ENCODE measurements at places on chromosomes 5 and 9.

DNA sequence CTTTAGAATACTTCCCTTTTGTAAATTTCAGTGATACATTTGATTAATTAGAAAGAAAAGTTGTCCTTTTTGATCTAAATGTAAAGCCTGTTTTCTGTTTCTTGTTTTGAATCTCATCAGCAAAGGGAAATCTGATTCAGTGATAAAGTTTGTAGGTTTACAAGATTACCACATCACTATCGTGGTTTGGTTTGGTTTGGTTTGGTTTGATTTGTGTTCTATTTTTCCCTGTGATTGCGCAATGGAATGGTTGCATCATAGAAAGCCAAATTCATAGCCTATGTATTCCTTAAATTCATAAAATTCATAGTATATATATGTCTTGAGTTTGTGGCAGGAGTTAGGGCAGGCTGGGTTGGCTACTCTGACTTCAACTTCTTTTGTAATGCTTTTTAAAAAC, 15.2 kb downstream of the SRFBP1 start:
- no peak for DNase-seq

- no peak for DNase-seq
These were observed 23.4 kb upstream of the FUBP3 start for GRCh38 chr9:130555968-130556367.

GRCh38 chr9:101462558-101462957, 27.0 kb upstream of the ALDOB start:
- no peak for DNase-seq

- DNase-seq, result no peak
These were observed 97.4 kb upstream of the CLINT1 start for GRCh38 chr5:157956271-157956885.

- no peak for DNase-seq
These were observed 422.1 kb downstream of the PDE4D start for GRCh38 chr5:59471463-59471862.

DNA sequence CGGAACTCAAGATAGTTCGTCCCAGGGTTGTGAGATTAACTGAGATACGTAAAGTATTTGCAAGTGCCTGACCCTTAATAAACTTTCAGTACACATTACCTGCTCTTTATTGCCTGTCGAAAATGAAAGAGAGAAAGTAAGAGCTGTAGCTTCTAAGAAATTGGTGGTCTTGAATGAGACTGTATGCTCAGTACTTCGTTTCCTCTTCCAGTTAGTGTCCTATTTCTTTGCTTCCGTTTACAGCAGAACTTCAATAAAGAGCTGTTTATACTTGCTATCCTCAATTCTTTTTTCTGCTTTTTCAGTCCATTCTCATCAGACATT, 534 bp downstream of the SRFBP1 start:
- DNase-seq, result no peak

GRCh38 chr9:80605129-80605528, 1033.4 kb downstream of the TLE4 start:
- no peak for DNase-seq

GRCh38 chr5:133052317-133053175, 733 bp downstream of the HSPA4 start:
- peak; percentile 36 for DNase-seq

DNA sequence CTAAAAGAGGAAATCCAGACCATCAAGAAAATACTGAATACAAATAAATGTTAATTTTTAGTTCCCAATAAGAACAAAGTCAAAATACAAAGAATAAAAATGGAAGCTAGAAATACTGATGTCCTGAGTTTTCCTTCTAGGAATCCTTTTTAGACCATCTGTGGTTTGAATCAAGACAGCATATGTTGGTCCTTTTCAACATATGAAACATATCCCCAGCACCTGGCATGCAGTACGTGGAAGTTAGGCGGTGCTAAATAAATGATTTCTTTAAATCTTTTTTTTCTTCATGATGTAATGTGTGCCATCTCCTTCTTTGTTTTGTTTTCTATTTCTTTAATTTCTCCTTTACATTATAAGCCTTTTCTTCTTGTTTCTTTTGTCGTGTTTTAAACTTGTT, 34.0 kb downstream of the KIAA1958 start:
- no peak for DNase-seq

DNA sequence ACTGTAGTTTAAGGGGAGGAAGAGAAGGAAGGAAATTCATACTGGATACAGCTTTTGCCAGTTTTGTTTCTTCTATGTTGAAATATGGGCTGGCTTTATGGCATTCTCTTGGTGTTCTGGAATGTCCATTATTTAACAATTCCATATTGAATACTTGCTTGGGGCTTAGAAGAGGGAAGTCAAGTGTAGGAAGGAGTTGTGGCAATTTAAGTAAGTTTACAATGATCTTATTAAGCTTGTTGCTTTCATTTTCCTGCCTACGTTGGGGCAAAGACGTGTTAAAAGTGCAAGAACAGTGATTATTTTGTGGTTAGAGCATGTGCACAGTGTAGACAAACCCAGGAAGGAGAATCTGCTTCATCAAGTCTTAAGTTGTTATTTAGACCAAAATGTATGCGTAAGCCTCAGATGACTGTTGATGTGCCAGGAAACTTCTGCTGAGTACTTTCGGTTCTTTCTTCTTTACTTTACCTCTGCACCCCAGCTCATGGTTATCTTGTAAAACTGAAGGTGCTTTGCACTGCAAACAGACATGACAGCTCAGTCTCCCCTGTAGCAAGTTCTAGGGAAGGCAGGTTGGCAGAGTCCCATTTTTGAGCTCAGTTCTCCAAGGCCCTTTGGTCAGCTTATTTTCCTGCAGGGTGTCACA, 75.8 kb downstream of the F2RL2 start:
- peak; percentile 37 for DNase-seq

GRCh38 chr5:180563994-180564393, 27.3 kb downstream of the SCGB3A1 start:
- peak; percentile 20 for DNase-seq

- no peak for DNase-seq
These were observed 125.3 kb upstream of the MARCHF11 start for GRCh38 chr5:16304846-16305245.

GRCh38 chr9:4220346-4220745, 79.5 kb downstream of the GLIS3 start:
- DNase-seq, result no peak

DNA sequence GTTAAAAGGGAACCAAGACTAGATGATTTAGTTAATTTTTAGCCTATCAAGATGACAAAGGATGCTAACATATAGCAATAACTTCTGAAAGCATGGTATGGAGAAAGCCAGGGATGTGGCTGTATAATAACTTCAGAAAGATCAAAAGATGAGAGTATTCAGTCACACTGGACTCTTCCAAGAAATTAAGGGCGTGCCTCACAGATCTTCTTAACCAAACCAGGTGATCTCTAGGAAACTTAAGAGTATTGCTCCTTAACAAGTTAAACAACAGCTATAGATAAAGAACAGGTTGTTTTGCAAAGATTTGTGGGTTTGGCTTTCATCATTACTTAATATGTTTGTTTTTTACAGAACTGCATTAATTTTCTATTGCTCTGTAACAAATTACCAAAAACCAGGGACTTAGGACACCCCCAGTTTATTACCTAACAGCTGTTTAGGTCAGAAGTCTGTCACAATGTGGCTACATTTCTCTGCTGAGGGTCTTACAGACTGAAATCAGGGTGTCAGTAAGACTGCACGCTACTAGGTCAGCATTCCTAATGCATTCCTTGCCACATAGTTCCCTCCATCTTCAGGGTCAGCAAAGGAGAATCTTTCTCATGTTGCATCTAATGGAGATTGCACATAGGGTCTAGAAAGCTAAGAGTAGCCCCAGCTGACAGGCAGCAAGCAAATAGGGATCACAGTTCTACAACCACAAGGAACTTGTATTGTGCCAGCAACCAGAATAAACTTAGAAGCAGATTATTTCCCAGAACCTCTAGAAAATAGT, 113.8 kb downstream of the WDR70 start:
- DNase-seq, result no peak

DNA sequence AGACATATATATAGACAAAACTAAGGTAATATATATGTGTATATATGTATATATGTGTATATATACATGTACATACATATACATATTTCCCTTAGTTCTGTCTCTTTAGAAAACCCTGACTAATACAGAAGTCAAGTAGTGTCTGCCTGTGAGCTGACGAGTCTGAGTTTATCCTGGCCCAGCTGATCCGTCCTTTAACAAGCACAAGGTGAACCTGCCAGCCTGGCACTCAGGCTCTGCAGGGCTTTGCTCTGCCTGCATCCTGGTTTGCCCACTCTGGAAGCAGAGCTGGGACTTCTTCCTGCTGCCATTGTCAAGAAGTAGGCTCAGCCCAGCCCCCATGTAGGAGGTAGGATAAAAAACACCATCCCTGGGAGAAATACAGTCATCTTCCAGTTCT, 388.0 kb downstream of the ICE1 start:
- no peak for DNase-seq

- DNase-seq, result no peak
These were observed 220.0 kb downstream of the GABBR2 start for GRCh38 chr9:98488571-98489312.

GRCh38 chr9:116383936-116384335, 230.3 kb downstream of the PAPPA start:
- DNase-seq, result no peak

DNA sequence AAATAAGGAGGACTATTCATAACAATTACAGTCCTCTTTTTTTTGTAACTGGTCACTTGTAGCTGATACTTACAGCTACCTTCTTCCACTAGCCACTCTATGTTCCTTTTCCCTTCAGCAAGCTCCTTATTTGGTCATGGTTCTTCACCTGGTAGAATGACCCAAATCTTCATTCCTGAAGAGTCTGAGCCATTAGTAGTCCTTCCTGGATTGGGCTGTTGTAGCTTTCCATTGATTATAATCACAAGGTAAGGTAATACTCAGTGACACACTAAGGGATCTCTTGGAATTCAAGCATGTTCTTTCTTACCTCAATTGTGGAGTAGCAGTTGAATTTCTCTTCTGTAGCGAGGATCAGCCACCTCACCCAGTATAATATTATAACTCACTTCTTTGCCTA, 25.5 kb upstream of the ITGA2 start:
- no peak for DNase-seq

- DNase-seq, result no peak
These were observed 140.6 kb downstream of the COMMD10 start for GRCh38 chr5:116225281-116225922.

DNA sequence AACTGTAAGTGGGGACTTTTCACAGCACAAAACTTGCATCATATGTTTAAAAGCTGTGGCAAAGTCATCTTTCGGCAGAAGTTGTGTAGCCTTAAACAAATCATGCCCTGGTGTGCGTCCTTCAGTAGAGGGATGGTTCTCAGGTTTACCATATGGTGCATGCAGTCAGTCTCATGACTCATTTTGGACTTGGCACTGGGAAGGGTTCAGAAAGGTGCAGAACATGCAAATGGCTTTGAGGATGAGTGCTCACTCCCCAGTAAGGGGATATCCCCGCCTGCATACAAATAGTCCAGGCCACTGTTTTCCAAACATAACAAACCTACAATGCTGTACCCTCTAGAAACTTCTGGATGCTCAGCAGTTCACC, 260.3 kb downstream of the NDUFS4 start:
- DNase-seq, result no peak

DNA sequence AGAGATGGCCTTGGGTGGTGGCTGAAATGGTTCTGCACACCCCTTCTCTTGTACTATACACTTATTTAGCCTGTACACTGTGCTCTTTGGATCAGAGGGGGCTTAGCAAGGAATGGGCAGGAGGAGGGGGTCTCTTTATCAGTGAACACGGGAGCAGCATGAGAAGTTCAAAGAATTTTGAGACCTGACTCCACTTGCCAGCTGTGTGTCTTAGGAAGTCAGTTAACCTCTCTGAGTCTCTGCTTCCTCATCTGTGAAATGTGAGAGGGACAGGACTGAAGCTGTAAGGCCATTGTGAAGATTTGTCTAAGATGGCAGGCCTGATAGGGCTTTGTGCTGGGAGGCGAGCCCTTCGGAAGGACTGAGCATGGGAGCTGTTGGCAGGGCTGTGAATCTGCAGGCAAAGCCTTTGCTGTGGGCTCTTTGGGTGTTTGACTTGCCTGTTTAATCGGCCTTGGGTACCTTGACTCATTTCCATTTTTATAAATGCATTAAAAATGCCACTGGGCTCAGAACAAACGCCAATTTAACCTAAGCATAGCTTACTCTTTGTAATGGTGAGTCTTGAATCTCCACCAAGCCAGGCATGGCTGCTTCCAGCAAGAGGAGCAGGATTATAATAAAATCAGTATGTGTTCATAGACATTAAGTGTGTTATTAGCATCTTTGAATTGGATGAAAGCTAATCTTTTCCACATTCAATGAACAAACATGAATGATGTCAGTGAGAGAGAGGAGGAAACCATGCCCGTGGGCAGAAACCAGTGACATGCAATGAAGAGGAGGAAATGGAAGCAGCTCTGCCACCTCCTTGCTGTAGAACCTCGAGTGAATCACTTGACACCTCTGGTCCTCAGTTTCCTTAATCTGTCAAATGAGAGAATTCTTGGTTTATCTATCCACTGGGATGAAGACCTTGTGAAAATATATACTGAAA, 89.4 kb downstream of the MACROH2A1 start:
- no peak for DNase-seq

GRCh38 chr9:70406434-70406862, 8.0 kb downstream of the KLF9 start:
- peak; percentile 42 for DNase-seq

- no peak for DNase-seq
These were observed 82.5 kb downstream of the TARS1 start for GRCh38 chr5:33523208-33523771.

GRCh38 chr9:113632776-113633590, 169.5 kb downstream of the RGS3 start:
- DNase-seq, result no peak

- no peak for DNase-seq
These were observed 52.3 kb downstream of the NTNG2 start for GRCh38 chr9:132214027-132214622.

DNA sequence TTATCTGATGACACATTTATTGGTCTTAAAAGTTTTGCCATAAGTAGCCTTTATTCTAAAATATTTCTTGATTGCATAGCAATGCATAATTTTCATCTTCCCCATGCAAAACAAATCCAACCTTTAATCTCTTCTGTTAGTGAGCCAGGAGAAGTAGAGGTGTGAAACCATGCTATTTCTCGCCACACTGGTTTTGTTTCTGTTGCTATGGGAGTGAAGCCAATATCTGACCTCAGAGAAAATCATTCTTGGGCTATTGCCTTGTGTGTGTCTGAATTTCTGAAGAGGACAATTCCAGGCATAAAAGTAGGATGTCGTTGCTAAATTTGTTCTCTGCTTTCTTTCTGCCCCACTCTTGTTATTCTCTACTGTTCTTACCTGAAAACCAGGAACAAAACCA, 183.6 kb downstream of the PTTG1 start:
- no peak for DNase-seq

DNA sequence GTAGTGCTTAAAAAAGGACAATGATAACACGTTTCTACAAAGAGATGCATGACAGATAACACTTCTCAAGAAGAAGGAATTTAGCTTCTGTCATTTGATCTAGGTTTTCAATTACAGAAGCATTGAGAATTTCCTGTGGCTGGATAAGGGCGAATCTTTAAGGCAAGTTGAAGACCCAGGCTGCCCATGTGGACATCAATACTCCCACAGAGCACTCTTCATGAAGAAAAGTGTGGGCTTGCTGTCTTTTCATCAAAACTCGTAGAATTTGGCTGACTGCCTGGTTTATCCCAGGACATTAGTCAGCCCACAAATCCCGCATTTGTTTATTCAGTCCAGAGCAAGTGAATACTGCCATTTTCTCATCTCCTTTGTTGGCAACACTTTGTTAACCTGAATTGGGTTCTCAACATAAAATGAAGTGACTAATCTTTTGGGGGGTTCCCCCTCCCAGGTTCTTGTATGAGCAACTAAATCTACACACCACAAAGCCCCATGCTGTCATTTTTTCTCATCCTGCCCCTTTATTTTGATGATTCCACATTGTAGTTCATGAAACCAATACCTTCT, 43.4 kb upstream of the CDKN2B start:
- peak; percentile 41 for DNase-seq

GRCh38 chr5:157554179-157555036, 21.2 kb downstream of the ADAM19 start:
- DNase-seq, result no peak

Data from activated T-cell treated with anti-CD3 and anti-CD28 coated beads for 24 hours (primary cell).